ENCODE measurements at places on chromosomes 11 and 22. TPM values are rescaled to one million over a fixed set of nuclear protein-coding genes. Genes with fewer than 3 reads are reported as not detected.

Gene SLCO2B1
- total RNA-seq, result 0.97 TPM

- DNase-seq, result no peak
These were observed 27.9 kb downstream of the SLC25A17 start for GRCh38 chr22:40791241-40791640.

- DNase-seq, result no peak
These were observed 559 bp downstream of the RANBP1 start for GRCh38 chr22:20116376-20116950.

Gene RAG2
- total RNA-seq, result not detected

- DNase-seq, result no peak
These were observed 50.9 kb upstream of the NFRKB start for GRCh38 chr11:129946256-129946655.

DNA sequence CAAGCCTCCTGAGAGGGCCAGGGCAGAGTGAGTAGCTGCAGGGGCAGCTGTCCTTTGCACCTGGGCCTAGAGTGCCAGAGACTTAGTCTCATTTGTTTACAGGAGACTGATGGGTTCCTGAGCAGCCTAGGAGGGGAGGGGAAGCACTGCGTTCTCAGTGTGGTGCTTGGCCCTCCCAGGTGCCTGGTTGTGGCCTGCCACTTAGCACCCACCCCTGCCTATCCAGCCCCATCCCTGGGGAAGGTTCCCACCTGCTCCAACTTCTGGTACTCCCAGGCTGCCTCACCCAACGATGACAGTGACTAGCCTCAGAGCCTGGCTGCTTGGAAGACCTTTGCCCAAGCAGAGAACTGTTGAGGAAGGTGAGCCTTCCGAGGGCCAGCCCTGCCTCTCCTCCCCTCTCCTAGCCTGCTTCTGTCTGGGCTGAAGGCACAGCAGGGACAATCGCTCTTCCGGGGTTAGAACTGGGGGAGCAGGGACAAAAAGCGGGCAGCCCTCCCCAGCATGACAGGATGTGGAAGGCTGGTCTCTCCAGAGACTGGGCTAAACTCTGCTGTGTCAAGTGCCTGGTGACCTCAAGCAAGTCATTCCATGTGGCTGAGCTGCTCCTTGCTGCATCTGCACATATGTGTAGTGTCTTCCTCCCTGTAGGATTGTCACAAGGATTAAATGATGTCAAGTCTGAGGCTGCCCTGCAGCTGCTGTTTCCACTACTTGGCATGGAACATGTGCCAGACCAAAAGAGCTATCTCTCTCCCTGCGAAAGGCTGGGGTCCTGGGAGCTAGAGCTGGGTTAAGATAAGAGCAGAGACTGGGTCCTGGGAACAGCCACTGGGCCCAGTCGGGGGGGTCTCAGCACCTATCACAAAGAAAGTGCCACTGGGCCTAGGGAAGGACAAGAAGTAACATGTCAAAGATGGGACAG is 9.9 kb downstream of the KCNQ1OT1 start:
- DNase-seq, result no peak

GRCh38 chr11:64894070-64894811 is 15.8 kb upstream of the EHD1 start:
- no peak for DNase-seq

- DNase-seq, result no peak
These were observed 38.1 kb upstream of the CARD18 start for GRCh38 chr11:105177658-105178057.

DNA sequence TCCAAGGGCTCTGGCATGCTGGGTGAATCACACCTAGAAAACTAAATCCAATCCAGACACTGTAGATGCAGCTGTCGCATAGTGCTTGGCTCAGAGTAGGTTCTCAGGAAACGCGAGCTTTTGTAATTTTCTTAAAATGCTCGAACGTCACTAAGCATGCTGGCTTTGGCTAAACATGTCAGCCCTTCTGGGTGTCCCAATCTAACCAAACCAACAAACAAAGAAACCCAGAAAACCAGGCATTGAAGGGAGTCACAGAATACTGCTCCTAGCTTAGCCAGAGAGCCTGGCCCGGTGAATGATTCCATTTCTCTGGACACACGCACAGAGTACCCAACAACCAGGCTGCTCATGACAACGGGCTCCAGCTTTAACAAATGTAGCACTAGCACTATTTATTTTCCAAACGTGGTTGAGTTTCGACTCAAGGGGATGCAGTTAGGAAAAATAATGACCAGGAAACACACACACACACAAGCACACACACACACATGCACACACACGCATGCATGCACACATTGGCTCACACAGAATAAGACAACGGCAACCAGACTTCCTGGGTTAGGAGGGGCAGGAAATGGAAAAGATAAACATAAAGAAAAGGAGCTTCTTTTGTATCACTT is 492.6 kb downstream of the MIAT start:
- no peak for DNase-seq

DNA sequence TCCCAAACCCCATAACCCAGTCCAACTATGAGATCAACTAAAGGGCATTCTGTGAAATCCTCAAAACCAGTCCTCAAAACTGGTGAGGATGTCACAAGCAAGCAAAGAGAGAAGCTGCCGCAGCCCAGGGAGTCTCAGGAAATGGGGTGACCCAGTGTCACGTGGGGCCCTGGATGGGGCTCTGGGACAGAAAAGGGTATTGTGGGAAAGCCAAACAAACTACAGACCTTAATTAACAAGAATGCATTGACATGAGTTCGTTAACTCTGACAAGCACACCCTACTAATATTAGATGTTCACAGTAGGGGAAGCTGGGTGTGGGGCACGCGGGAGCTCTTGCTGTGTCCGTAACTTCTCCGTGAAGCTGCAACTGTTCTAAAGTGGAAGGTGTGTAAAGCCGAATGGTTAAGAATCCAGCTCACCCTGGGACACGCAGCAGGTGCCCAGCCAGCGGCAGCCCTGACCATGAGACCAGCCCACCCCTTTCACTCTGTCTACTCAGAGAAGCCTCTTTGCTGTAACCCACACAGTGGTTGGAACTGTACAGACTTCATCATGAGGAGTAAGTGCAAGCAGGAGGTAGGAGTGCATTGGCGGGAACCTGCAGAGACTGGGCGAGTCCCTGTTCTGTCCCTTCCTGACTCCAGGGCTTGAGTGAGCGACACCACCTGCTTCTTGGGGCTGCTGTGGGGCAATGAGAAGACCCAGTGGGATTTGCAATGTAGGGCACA is 17.9 kb downstream of the LINC01488 start:
- no peak for DNase-seq

Gene TMEM191B
- total RNA-seq, result 0.76 TPM

DNA sequence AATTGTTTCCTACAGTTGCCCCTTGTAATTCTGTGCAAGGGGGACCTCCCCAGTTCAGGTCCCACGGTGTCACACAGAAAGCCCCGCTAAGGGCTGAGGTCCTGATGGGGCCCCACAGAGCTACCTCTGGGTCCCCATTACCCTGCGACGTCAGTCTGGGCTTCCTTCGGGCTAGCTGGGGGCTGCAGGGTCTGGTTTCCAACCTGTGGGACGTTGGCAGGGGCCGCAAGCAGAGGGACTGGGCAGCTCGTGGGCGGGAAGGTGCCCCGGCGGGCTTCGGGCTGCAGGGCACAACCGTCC is 698 bp downstream of the SLC37A4 start:
- no peak for DNase-seq

Gene PTPN5
- total RNA-seq, result 0.34 TPM

GRCh38 chr11:133895061-133895479 is 49.8 kb upstream of the SPATA19 start:
- no peak for DNase-seq

DNA sequence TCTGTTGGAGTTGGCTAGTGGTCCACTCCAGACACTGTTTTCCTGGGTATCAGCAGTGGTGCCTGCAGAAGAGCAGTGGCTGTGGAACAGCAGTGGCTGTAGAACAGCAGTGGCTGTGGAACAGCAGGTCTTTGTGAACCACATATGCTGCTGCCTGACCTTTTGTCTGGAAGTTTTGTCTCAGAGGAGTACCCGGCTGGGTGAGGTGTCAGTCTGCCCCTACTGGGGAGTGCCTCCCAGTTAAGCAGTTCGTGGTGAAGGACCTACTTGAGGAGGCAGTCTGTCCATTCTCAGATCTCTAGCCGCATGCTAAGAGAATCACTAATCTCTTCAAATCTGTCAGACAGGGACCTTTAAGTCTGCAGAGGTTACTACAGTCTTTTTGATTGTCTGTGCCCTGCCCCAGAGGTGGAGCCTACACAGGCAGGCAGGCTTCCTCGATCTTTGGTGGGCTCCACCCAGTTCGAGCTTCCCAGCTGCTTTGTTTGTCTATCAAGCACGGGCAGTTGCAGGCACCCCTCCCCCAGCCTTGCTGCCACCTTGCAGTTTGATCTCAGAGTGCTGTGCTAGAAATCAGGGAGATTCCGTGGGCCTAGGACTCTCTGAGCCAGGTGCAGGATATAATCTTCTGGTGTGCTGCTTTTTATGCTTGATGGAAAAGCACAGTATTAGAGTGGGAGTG is 89.1 kb upstream of the TRIM48 start:
- no peak for DNase-seq

DNA sequence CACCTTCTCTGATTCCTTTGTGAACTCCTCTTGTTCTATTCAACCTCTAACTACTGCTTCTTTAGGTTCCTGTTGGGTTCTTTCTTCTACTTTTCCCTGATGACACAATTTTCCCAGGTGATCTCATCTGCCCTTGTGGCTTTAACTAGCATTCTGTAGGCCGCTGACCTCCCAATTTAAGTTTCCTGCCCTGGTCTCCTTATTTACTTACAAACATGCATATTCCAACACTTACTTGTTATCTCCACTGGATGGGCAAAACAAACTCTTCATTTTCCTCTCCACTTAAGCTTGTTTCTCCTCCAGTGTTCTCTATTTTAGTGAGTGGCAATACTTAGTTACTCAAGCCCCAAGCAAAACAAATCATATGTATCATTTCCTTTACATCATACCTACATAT is 734.5 kb downstream of the METTL15 start:
- DNase-seq, result no peak

DNA sequence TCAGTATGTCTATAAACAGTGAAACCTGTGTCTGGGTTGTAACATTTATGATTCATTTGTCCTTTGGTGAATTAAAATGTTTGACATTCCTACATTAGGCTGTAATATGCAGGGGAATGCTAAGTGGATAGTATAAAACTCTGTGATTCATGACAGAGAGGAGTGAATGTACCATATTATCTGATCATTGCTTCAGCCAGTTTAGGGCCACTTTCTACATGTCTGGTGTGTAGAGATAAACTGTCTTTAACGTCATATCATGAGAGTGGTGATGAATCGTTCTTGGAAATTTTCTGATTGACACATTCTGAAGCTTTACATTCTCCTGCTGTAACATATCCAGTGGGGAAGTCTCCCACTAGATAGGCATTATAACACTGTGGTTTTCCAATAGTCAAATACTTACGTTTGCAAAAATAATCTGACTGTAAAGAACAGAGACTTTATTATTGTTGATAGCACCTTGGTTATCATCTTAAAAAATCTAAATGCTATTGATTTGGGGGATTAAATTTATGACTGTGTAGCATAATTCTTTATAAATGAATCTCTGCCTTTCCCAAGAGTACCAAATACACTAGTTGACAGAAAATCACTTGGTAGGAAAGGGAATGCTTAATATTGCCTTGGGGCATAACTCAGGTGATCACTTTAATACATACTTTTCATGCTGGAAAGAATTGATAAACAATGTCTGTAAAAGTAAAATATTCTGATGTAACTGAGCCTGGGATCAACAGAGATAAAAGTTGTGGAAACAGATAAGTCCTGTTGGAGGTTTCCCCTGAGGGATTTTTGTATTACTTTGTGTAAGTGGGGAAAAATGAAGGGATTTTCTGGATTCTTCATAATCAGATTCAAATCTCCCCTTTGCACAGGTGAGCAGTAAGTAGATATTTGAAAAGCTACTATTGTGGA is 427.9 kb downstream of the JRKL start:
- no peak for DNase-seq

Gene KRTAP5-9
- total RNA-seq, result not detected

DNA sequence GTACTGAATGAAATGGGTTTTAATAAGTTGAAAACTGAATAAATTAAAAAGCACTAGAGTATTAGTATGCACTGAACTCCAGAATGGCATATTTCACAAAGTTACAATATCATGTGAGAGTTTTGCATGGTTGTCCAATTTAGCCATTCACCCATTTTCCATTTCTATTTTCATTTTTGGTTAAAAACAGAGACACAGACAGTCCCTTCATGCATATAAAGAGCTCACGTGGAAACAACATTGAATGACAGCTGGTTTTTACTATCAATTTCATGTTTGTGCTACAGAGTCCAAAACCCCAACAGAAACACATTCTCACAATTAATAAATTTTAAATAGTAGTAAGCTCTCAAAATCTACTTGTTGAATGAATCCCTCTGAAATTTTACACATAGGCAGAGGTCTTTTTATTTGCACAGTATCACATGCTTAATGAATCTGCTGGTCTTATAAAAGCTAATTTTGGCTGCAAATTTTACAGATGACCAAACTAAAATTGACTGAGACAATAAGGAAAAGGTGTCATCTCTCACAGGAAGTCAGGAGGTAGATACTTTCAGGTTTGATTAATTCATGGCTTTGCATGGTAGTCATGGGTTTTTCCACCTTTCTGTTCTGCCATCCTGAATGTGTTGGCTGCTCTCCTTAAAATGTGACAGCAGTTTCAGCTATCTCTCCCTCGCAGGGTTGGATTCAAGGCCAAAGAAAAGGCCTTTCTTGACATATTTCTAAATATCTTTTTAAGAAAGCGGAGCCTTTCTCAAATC is 20.6 kb upstream of the DDI1 start:
- DNase-seq, result no peak

- DNase-seq, result no peak
These were observed at the start of gene ELF5 for GRCh38 chr11:34513682-34514449. ELF5 (minus strand) TSS chr11:34513794; CDS start chr11:34505749, 8,045 bp downstream.

Gene MMP3
- not detected for total RNA-seq

- no peak for DNase-seq
These were observed 25.8 kb upstream of the IL10RA start for GRCh38 chr11:117960406-117960805.

All from glomerular endothelial cell (primary cell).